ENCODE measurements at places on chromosomes 7 and 10.

- peak; percentile 70 for DNase-seq
Observed at GRCh38 chr10:60099998-60100747, 193.8 kb upstream of the CCDC6 start.

GRCh38 chr7:108049962-108050361 is 47.0 kb upstream of the LAMB1 start:
- DNase-seq, result no peak

GRCh38 chr7:38367301-38367890 is 94.0 kb upstream of the TARP start:
- no peak for DNase-seq

DNA sequence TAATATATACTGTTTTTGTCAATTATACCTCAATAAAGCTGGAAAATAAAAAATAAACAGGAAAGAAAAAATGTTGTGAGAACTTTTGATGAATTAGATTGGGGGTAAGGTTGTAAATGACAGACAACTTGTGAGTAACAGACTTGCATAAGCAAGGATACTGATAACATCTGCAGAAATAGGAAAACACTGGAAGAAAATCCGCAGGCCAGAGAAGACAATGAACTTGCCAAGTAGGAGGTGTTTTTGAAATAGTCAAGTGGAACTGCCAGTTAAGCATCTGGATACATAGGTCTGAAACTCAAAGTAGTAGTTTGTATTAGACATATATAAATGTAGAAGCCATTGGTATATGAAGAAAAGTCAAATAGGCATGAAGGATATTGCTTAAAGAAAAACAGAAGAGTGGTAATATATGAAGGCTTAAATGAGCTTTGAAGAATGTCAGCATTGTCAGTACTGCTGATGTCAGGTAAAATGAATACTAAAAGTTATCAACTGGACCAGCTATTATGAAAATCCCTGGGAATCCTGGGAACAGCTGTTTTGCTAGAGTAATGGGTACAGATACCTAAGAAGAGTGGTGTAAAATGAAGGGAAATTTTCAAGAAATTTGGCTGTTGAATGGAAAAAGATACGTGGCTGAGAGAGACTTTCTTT is 58.7 kb downstream of the DNAJC1 start:
- no peak for DNase-seq

DNA sequence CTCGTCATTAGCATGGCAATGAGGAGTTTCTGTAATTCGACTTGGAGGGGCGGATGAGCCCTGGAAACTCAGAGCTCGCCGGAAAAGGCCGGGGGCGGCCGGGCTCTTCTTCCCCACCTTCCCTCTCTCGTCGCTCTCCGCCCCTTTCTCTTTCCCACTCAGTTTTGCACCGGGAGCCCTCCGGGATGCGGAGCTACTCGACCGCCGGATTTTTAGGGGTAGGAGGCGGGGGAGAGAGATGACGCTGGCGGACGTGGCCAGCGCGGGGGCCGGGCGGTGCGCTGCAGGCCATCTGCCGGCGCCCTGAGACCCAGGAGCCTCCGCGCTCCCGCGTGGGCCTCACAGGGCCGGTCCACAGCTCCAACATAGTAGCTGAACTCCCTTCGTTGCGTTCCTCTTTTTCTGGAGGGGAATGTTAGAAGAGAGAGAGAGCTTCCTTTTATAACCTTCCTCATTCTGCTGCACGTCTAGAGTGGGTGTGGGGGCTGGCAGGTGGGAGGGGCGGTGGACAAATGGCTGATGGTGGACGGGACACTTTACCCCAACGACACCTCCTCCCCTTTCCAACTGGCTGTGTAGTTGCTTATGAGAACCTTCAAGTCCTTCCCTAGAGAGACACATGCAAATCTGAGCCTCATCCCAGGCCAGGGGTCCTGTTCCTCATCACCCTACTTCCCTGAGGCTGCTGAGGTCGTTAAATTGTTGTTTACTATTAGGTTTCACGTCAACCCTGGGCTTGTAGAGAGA is 1.1 kb upstream of the HOXA1 start:
- peak; percentile 92 for DNase-seq

DNA sequence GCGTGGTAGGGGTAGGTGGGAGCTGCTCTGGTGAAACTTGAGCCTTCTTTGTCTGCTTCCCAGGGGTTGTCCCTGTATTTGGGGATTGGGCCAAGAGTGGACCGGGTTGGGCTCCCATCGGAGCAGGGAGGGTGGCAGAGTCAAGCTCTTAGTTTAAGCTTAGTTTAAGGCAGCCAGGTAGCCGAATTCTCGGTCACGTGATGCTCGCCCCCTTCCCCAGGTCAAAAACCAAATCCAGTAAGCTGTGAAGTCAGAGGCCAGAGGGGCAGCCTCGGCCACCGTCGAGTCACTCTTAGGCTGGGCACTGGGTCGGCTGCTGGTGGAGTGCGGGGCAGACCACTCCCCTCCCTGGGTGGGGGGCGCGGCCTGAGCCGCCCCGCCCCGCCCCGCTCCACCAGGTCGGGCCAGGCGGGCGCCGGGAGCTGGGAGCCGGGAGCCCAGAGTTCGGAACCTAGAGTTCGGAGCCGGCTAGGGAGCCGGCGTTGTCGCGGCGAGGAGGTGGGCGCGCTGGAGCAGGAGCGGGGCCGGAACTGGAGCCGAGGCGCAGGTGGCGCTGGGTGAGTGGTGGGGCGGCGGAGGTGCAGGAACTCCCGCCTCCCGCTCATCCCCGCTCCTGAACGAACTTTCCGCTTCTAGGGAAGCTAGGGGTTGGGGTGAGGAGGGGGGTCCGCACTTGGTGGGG is 2.8 kb upstream of the LZTS2 start:
- peak; percentile 50 for DNase-seq

DNA sequence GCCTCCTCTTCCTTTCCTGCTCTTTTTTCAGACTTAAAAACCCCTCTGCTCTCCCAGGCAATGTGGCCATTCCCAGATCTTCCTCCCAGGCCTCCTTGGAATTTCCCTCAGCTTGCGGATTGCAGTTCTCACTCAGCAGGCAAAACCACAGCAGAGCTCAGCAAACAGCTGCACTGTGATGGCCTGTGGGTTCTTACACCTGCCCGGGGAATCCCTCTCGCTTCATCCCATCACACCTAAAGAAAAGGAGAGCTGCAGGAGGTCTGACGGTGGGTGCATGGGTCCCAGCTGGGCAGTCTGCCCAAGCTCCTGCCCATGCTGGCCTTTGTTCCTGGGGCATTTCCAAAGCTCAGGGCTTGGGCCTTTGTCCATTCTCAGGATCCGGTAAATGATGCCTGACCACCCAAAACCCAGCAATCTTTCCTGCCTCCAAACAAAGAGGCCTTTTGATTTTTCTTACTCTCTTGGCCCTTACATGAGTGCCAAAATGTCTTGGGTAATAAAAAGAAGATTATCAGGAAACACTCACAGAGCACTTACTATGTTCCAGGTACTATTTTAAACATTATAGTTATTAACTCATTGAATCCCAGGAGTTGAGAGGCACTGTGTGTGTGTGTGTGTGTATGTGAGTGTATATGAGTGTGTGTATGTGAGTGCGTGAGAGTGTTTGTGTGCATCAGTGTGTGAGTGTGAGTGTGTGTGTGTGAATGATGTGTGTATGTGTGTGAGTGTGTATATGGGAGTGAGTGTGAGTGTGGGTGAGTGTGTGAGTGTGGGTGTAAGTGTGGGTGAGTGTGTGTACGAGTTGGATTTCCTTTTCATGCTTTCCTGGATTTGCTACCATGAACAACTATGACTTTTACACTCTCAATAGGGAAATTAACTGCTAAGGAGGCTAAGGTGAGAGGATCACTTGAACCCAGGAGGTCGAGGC is 64.5 kb upstream of the PODXL start:
- no peak for DNase-seq

GRCh38 chr10:1150638-1150955 is 94.4 kb downstream of the WDR37 start:
- no peak for DNase-seq

DNA sequence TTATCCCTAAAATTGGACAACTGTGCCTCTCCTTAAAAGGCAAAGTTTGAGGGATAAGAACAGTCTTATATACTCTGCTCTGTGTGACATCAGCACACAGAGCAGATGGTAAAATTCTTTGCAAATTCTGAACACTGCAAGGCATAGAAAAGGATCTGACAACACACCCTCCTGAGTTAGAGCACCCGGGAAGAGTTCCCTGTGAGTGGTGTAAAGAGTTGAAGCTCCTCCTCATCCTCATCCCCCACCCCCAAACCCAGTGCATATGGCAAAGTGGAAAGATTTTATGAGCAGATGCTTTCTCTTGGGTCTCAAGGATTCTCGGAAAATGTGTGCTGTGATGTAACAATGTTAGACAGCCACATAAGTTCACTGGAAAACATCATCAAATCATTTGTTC is 40.0 kb upstream of the DGKI start:
- DNase-seq, result no peak

DNA sequence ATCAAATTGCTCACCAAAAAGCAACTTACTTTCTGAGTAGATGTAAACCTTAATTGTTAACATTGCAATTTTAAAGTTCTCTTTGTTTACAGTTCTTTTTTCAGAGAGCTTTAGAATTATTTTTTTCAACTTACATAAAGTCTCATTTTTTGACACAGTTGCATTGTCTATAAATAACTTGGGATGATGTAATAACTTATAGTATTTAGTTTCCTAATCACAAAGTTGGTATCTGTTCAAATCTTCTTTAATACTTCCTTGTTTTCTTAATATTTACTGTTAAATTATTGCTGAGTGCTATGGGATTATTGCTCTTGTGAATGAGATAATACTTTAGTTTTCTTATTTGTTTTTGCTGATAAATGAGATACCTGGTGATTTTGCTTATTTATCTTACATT is 18.9 kb upstream of the SUV39H2 start:
- no peak for DNase-seq

GRCh38 chr10:391305-391704 is 256.1 kb downstream of the ZMYND11 start:
- no peak for DNase-seq

DNA sequence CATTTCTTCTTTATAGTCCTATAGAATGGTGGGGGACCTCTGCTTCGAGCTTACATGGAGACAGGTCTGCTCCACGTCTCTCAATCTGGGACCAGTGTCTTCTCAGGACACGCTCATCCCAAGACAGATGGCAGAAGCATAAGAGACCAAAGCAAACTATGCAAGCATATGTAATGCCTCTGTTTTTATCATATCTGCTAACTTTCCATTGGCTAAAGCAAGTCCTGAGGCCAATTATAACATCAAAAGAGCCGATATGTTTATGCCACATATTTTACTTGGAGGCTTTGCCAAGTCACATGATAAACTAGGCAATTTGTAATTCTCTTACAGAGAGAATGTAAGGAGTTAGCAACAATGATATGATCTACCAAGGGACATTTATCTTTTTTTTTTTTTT is 102.6 kb upstream of the NRBF2 start:
- DNase-seq, result no peak

DNA sequence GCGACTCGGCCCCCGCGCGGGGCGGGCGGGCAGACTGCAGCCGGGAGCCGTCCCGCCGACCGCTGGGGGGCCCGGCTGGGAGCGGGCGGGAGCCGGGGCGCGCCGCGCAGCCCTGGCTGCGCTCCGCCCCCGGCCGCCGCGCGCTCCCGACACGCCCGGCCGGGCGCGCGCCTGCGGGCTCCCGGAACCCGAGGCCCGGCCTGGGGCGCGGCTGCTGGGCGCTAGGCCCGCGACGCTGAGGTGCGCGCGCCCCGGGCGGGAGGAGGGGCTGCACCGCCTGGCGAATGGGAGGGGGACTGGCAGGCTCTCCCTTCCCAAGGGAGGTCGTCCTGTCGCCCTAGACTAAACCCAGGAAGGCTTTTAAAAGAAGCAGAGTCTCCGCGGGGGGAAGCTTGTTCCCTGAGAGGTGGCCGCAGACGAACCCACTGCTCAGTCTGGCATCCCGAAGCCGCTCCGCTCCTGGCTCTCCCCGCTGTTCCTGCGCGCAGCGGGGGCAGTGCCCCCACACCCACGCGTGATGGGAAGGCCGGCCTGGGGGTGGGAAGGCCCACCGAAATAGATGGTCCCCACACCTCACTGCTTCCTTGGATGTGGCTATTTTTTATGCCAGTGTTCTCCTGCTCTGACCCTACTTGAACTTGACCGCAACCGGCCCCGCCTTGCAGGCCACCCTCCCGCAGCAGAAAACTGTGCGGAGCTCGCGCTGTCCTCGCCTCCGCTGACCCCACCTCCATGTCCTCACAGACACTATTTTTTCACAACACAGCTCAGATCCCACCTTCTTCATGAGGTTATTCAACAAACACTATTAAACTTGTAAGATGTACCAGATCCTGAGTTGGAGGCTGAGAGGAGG is at the start of gene VOPP1:
Gene VOPP1, minus strand, starts transcription at position 125 of the 856 bp plus-strand sequence. CDS start 178 bp downstream, outside the sequence.
- DNase-seq, result peak; percentile 95

- DNase-seq, result peak; percentile 66
Observed at GRCh38 chr7:48350515-48350914, 179.3 kb downstream of the ABCA13 start.

DNA sequence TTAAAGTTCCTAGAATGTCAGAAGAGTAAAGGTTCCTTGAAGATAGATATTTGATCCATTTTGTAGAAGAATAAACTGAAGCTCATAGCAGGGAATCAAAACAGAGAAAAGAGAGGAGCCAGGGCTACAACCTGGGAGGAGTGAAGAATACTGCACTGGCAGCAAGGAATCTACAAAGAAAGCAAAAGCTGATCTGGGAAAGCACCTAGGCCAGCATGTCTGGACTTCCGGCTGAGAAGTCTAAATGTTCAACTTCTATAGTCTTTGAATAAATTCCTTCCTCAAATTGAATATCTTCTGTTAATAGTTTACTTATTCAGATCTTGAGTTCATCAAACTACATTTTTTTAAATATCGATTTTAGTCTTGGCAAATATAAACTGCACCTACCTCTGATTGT is 78.2 kb downstream of the VPS41 start:
- DNase-seq, result no peak

- peak; percentile 47 for DNase-seq
Observed at GRCh38 chr7:5526100-5526905, 102.7 kb upstream of the TNRC18 start.

- no peak for DNase-seq
Observed at GRCh38 chr7:81618396-81619014, 151.3 kb downstream of the HGF start.

DNA sequence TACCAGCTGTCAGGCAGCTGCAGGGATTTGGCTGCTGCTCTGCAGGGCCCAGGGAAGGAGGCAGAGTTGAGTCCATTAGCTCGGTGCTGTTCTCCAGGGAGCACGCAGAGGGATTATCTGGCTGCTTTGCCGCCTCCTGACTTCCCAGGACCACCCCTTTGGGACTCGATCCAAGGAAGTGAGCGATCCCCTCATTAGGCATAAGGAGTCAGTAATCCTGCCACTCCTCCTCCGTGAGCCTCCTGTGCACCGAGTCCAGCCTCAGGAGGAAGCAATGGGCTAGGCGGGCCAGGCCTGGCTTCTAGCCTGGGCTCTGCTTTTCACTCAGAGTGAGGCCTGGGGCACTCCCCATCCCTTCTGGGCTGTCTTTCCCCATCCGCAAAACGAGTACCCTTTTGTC is 417.9 kb downstream of the RPS24 start:
- no peak for DNase-seq

DNA sequence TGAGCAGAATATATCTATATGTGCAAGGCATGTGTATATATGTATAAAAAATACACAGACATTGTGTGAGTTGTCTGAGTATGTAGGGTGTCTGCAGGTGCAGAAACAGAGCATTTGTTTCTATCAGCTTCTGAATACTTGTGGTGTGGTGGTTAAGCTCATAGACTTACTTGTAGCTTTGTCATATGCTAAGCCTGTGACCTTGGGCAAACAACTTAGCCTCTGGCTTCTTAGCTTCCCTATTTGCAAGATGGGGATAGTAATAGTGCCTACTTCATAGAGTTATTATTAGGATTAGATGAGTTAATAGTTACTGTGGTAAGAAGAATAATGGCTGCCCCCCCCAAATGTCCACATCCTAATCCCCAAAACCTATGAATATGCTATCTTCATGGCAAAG is 28.2 kb upstream of the PAX2 start:
- no peak for DNase-seq
